Activated naive CD4-positive, alpha-beta T cell treated with anti-CD3 and anti-CD28 coated beads for 36 hours (primary cell): ENCODE measurements at places on chromosomes 5 and 9. TPM values are rescaled to one million over a fixed set of nuclear protein-coding genes. Genes with fewer than 3 reads are reported as not detected.

Gene SGCD
- total RNA-seq, result not detected

Gene FOXD4L4
- not detected for total RNA-seq

Gene CXXC5
- 1.2 TPM for total RNA-seq

- H3K27me3 ChIP-seq, result peaks cover 3% of the 10 kb centered on the region
- H3K4me3 ChIP-seq, result no peak overlapping the region
- no peaks in the 10 kb centered on the region for H3K4me1 ChIP-seq
Measured at GRCh38 chr5:153835891-153836515, 202.7 kb downstream of the FAM114A2 start.

DNA sequence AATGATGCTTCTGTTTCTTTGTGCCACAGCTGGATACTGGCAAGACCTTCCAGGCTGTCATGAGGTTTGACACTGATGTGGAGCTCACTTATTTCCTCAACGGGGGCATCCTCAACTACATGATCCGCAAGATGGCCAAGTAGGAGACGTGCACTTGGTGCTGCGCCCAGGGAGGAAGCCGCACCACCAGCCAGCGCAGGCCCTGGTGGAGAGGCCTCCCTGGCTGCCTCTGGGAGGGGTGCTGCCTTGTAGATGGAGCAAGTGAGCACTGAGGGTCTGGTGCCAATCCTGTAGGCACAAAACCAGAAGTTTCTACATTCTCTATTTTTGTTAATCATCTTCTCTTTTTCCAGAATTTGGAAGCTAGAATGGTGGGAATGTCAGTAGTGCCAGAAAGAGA is 65.5 kb downstream of the ACO1 start:
- no peak overlapping the region for H3K4me3 ChIP-seq
- no peak overlapping the region for H3K27ac ChIP-seq
- H3K36me3 ChIP-seq, result peaks cover 31% of the 10 kb centered on the region
- no peak for DNase-seq

- H3K27ac ChIP-seq, result no peak overlapping the region
- peaks cover 23% of the 10 kb centered on the region for H3K27me3 ChIP-seq
- peak; percentile 23 for DNase-seq
- H3K4me3 ChIP-seq, result no peak overlapping the region
- no peaks in the 10 kb centered on the region for H3K36me3 ChIP-seq
- H3K4me1 ChIP-seq, result no peaks in the 10 kb centered on the region
Measured at GRCh38 chr5:180202939-180203573, 6.0 kb downstream of the RASGEF1C start.

DNA sequence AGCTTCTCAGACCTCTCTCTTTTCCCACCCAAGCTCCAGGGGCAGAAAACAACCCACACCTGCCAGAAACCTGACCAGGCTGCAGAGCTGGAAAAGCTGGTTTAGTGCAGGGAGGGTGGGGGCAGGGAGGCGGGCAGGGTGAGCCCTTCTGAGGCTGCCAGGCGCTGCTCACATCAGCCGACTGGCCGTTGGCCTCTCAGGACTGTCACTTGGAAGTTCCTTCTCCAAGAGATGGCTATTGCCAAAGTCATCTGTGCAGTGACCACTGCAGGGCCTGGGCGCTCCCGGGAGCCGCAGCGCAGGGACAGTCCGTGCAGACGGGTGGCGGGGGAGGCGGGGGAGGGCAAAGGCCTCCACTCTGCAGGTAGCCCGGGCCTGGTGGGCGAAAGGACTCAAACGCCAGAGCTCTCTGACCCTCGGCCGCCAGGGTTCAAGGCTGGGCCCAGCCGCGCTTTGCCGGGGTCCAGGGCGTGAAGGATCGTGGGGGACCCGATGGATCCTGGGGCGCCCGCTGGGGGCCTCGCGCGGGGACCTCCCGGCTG is 205.0 kb upstream of the IER5L start:
- peaks cover 10% of the 10 kb centered on the region for H3K4me1 ChIP-seq
- no peak for DNase-seq
- H3K36me3 ChIP-seq, result no peaks in the 10 kb centered on the region
- H3K4me3 ChIP-seq, result peak overlapping the region; percentile 69
- H3K27me3 ChIP-seq, result no peaks in the 10 kb centered on the region
- no peak overlapping the region for H3K27ac ChIP-seq

DNA sequence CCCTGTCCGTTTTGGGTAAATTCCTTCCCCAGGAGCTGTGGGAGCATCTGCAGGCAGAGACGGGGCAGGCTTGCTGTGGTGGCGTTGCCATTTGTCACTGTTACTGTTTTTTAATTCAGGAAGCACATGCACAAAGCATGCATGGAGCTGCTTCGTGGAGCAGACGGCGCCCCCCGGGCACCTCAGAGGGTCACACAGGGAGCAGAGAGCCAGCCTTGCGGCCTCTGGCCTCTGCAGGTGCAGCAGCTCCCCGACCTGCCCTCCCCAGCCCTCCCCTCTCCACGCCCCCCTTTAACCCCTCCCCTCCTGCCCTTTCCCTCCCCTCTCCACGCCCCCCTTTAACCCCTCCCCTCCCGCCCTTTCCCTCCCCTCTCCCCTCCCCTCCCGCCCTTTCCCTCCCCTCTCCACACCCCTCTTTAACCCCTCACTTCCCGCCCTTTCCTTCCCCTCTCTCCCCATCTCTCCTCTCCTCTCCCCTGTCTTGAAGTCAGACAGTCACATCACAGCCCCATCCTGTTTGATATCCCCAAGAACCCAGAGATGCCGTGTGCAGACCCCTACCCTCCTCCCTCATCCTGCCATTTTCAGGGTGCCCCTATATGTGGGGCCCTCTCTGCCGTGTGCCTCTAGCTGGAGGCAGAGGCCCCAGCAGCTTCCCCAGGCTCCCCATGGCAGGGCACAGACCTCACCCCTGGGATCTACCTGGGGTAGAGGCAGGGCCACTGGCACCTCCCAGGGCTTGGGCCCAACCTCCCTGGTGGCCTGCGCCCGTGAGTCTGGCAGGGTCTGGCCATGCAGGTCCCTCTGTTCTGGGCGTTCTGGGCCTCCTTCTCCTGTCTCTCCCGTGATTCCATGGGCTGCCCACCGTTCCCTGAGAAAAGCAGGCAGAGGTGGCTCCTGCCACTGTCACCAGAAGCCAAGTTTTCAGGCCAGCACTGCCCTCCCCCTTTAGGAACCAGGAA is 29.6 kb upstream of the UBAC1 start:
- no peak overlapping the region for H3K27ac ChIP-seq
- peak; percentile 46 for DNase-seq
- peaks cover 20% of the 10 kb centered on the region for H3K4me1 ChIP-seq

DNA sequence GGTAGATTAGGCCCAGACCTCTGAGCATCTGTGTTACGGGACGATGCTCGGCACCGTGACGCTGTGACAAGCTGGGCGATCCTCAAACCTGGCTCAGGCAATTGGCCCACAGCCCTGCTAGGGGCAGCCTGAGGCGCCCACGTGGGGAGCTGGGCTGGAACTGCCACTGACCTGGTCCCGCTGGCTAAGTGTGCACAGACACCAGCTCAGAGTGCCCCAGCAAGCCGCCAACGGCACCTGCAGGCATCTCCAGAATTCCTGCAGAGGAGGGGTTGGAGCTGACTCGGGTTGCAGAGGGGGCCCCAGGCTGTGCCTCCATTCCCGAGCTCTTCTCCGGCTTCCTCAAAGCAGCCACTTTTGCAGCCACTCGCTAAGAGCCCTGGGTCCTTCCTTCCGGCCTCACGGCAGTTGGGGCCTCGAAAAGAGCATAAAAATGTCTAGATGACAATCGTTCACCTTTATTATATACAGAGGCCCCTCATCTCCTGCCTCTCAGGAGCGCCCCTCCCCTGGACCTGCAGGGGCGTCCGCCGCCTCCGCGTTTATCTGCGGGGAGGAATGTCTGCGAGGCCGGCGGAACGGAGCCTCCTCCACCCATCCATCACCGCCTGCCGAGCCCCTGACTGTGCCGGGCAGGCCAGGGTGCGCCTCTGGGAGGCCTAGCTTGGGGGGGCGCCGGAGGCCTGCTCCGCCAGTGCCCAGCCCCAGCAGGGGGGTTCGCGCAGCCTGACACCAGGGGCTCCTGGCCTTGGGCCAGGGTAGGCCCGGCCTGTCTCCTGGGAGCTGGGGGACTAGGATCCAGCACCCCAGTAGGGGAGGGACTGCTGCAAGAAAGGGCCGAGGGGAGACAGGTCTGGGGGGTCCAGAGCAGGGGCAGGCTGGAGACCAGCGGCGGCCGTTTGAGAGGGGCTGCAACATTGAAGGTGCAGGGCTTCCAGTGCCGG is 144.9 kb downstream of the BARX1 start:
- peaks cover 1% of the 10 kb centered on the region for H3K36me3 ChIP-seq
- H3K27ac ChIP-seq, result no peak overlapping the region
- no peak for DNase-seq
- H3K4me1 ChIP-seq, result no peaks in the 10 kb centered on the region
- H3K27me3 ChIP-seq, result peaks cover 8% of the 10 kb centered on the region

DNA sequence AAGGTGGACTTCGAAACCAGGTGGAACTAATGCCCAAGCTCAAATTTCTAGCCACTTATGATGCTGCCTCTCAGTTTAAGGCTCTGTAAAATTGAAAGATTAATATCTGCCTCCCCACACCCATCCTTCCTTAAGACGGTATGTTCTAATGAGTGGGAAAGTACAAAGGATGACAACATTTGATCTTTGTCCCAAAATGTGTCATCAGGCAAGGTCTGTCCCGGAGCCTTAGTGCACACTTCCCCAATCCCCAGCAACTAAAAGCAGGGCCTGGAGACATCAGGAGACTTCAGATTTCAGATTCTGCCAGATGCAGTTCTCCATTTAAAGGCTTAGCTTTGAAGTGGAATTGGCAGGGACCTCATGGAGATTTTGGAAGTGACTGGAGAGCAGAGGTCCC is 316.5 kb downstream of the ASTN2 start:
- H3K4me3 ChIP-seq, result no peak overlapping the region
- no peaks in the 10 kb centered on the region for H3K36me3 ChIP-seq
- no peaks in the 10 kb centered on the region for H3K27me3 ChIP-seq
- H3K27ac ChIP-seq, result no peak overlapping the region
- DNase-seq, result no peak

DNA sequence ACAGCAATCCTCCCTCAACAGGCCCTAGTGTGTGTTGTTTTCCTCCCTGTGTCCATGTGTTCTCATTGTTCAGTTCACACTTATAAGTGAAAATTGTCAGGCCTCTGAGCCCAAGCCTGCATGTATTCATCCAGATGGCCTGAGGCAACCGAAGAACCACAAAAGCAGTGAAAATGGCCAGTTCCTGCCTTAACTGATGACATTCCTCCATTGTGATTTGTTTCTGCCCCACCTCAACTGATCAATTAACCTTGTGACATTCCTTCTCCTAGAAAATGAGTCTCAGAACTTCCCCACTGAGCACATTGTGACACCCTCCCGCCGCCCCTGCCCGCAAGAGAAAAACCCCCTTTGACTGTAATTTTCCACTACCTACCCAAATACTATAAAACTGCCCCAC is 17.4 kb upstream of the TRPC7 start:
- H3K36me3 ChIP-seq, result no peaks in the 10 kb centered on the region
- no peaks in the 10 kb centered on the region for H3K4me1 ChIP-seq
- no peaks in the 10 kb centered on the region for H3K27me3 ChIP-seq

DNA sequence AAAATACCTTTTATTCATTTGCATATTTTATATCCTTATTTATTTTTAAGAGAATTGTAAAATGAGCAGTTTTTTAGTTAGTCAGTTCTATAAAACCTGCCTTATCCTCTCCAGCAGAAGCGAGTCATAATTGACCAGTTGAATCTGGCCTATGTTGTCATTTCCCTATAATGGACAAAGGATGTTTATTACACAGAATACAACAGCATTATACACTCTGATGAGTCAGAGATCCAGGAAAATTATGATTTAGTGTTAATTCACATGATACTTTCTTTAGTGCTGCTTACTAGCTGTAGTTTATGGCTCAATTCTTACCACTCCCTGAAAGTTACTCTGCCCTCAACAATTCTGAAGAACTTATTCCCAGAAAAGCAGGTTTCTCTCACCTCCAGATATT is 26.8 kb upstream of the LURAP1L start:
- no peak overlapping the region for H3K27ac ChIP-seq
- no peaks in the 10 kb centered on the region for H3K27me3 ChIP-seq
- no peaks in the 10 kb centered on the region for H3K36me3 ChIP-seq
- no peak for DNase-seq
- H3K4me3 ChIP-seq, result no peak overlapping the region
- no peaks in the 10 kb centered on the region for H3K4me1 ChIP-seq

DNA sequence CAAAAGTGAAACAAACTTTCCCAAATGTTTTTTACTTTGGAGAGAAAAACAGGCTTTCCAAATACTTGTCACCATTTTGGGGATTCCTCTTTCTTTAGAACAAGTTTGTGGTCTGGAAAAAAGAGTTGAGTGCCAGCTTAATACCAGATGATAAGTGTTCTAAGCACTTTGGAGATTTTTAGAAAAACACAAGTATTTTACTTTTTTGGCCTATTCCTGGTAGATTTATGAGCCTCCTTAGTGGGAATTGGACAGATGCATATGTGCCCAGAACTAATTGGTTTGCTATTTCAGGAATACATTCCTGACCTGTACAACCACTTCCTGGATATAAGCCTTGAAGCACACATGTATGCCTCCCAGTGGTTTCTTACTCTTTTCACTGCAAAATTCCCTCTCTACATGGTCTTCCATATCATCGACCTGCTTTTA is 40.5 kb downstream of the GPR21 start:
- no peak overlapping the region for H3K4me3 ChIP-seq
- H3K27me3 ChIP-seq, result no peaks in the 10 kb centered on the region
- no peak overlapping the region for H3K27ac ChIP-seq
- H3K36me3 ChIP-seq, result peaks cover 14% of the 10 kb centered on the region
- no peak for DNase-seq

- H3K27ac ChIP-seq, result no peak overlapping the region
- H3K4me1 ChIP-seq, result no peaks in the 10 kb centered on the region
- no peaks in the 10 kb centered on the region for H3K36me3 ChIP-seq
Measured at GRCh38 chr5:163578652-163579051, 73.2 kb downstream of the MAT2B start.

- H3K36me3 ChIP-seq, result no peaks in the 10 kb centered on the region
- no peak overlapping the region for H3K4me3 ChIP-seq
- H3K27me3 ChIP-seq, result peaks cover 24% of the 10 kb centered on the region
Measured at GRCh38 chr5:174065528-174066197, 20.2 kb downstream of the NSG2 start.

GRCh38 chr5:8383616-8384015 is 514.7 kb downstream of the MTRR start:
- no peaks in the 10 kb centered on the region for H3K4me1 ChIP-seq
- H3K4me3 ChIP-seq, result no peak overlapping the region
- no peak for DNase-seq
- H3K36me3 ChIP-seq, result no peaks in the 10 kb centered on the region
- no peaks in the 10 kb centered on the region for H3K27me3 ChIP-seq
- H3K27ac ChIP-seq, result no peak overlapping the region

- H3K4me3 ChIP-seq, result peak within 1 kb of the TSS; percentile 62
- no peaks in the 10 kb centered on the region for H3K36me3 ChIP-seq
- peaks cover 3% of the 10 kb centered on the region for H3K27me3 ChIP-seq
- peak; percentile 32 for DNase-seq
Measured at GRCh38 chr9:133991964-133992779, at the start of gene VAV2. VAV2 (minus strand) TSS chr9:133992324; CDS start chr9:133992278, 46 bp downstream.

GRCh38 chr5:171316258-171317121 is 7.4 kb downstream of the TLX3 start:
- no peak overlapping the region for H3K27ac ChIP-seq
- H3K4me3 ChIP-seq, result no peak overlapping the region
- peaks cover 2% of the 10 kb centered on the region for H3K36me3 ChIP-seq
- peaks cover 68% of the 10 kb centered on the region for H3K27me3 ChIP-seq
- DNase-seq, result no peak
- peaks cover 18% of the 10 kb centered on the region for H3K4me1 ChIP-seq

- H3K36me3 ChIP-seq, result no peaks in the 10 kb centered on the region
- no peaks in the 10 kb centered on the region for H3K27me3 ChIP-seq
- peaks cover 54% of the 10 kb centered on the region for H3K4me1 ChIP-seq
Measured at GRCh38 chr5:96868603-96869371, 7.5 kb upstream of the ERAP2 start.
